Inflammatory macrophage treated with lipopolysaccharide for 4 hours (primary cell): ENCODE measurements at places on chromosomes 6 and 20.

- peak; percentile 59 for DNase-seq
These were observed 8.9 kb downstream of the FAM217B start for GRCh38 chr20:59948828-59949720.

GRCh38 chr20:25296094-25297093 lies 48.5 kb downstream of the PYGB start:
- no peak for DNase-seq

DNA sequence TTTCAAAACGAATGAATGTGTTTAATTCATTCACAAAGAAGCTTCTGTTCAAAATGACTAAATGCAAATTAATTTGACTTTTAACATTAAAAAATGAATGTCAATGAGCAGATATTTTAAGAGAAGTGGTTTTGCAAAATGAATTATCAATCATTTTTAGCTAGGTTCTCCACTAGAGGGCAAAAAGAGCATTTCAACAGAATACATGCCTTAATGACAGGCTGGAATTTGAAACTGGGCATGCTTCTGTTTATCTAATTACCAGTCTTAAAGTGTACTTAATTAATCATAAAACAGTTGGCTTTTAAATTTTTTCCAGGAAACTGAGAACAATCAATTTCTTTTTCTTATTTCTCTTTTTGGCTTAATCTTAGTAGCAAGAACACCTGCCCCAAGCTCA lies 63.8 kb upstream of the TINAG start:
- DNase-seq, result no peak

DNA sequence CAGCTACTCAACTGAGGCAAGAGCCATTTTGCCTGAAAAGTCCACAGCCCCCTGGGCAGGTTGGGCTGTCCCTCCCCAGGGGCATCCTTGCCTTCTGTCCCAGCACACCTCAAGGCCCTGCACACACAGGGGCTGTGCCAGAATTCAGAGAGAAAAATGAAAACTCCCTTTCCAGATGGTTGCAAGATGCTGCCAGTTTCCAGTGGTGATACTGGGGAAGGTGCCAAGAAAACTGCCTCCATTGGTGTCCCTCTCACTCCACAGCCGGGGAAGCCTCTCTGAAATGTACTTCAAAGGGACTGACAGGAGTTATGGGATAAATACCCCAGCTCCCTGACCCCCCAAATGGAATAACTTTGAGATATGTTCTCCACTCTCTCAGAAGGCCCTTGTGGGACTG lies 154.2 kb upstream of the MAFB start:
- no peak for DNase-seq

DNA sequence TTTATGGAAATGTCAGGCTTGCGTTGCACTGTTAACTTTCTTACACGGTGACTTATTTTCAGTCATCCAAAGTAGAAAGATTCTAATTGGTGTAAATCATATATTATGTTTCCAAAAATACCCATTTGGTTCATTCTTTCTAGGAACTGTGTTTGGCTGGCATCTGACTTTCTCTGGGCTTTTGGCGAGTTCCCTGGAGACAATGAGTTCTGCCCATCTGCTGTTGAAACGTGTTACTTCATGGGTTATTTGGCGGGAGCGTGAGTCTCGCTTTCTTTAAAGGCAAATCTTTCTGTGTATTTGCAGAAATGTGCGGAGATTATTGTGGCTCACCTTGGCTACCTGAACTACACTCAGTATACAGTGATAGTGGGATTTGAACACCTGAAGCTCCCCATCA lies 29.5 kb downstream of the TMEM181 start:
- no peak for DNase-seq

DNA sequence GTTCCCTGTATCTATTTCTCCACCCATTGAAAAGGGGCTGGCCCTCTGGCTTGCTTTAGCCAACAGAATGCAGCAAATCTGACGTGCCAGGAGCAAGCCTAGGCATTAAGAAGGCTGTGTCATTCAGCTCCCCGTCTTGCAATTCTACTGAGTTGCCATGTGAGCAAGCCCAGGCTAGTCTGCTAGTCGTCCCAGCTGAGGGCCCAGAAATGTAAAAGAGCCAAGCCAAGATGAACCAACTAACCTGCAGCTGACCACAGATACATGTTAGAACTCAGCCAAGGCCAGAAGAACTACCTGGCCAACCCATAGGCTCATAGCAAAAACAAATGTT lies 30.1 kb downstream of the PREP start:
- no peak for DNase-seq

DNA sequence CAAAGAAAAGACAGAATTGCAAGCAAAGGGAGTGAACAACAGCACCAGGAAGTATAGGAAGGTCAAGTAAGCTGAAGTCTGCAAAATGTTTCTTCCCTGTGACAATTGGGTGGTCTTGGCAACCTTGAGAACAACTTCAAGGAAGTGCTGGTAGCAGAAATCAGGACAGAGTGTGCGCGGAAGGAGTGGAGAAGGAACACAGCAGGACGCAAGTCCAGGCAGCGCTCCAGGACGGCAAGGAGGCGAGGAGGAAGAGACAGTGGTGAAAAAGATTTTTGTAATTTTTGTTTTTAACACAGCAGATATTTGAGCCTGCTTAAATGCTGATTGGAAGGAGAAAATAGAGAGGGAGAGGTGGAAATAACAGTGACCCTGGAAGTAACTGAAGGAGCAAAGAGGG lies 141.7 kb downstream of the F13A1 start:
- DNase-seq, result no peak

DNA sequence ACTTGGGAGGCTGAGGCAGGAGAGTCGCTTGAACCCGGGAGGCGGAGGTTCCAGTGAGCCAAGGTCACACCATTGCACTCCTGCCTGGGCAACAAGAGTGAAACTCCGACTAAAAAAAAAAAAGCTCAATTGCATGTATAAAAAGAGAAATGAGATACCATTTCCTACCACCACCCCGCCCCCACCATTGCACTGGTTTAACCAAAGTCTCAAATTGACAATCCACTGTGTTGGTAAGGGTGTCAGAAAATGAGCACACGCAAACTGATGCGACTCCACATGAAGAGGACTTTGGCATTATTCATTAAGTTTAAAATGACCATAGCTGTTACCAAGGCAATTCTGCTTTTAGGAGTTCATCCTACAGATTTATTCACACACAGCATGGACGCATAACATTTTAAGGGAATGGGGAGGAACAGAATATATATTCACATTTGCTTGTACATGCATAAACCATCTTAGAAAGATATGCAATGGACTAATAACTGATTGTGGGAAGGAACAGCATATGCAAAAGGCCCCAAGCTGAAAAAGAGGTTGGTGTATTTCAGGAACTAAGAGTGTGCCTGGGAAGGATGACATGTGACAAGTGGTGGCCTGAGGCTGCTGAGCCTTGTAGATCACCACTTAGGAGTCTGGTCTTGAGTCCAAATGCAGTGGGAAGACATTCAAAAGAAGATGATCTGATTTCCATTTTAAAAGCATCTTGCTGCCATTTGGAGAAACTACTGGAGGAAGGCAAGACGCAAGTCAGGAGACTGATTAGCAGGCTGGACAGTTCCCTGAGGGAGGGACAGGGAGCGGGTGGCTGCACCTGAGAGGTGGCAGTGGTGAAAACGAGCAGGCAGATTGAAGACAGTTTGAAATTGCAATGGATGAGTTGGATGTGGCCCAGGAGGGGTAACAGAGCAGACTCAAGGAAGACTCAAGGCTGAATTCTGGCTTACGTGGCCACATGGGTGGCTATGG lies 37.2 kb upstream of the PTPN1 start:
- DNase-seq, result peak; percentile 85

- no peak for DNase-seq
These were observed 103.1 kb upstream of the SPACA1 start for GRCh38 chr6:87944541-87944954.

GRCh38 chr20:33023439-33024242 lies 7.8 kb upstream of the BPIFB6 start:
- no peak for DNase-seq

- no peak for DNase-seq
These were observed 484.8 kb downstream of the PREX1 start for GRCh38 chr20:48342822-48343513.

DNA sequence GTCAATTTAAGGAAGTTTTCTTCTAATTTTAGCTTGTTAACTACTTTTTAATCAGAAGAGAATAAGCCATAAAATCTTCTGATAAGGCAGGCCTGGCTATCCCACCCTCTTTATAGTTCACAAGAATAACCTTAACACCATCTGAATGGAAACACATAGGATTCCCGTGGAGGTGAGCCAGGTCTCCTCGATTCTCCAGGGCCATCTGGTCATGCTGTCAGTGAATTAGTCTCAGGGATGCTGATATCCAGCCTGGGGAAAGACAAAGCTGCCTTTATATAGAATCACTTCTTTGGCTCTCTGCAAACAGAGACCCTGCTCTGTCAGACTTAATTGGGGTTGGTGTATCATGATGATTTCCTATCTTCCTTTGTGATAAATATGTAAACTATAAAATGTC lies 30.1 kb upstream of the TAGAP start:
- no peak for DNase-seq

GRCh38 chr20:2473516-2473915 lies 2.9 kb upstream of the SNRPB start:
- DNase-seq, result no peak

- no peak for DNase-seq
These were observed 81.2 kb downstream of the DACT2 start for GRCh38 chr6:168238159-168238909.

- no peak for DNase-seq
These were observed 36.6 kb upstream of the NFATC2 start for GRCh38 chr20:51579137-51579536.

GRCh38 chr20:32909896-32910571 lies 51.3 kb downstream of the EFCAB8 start:
- DNase-seq, result no peak

DNA sequence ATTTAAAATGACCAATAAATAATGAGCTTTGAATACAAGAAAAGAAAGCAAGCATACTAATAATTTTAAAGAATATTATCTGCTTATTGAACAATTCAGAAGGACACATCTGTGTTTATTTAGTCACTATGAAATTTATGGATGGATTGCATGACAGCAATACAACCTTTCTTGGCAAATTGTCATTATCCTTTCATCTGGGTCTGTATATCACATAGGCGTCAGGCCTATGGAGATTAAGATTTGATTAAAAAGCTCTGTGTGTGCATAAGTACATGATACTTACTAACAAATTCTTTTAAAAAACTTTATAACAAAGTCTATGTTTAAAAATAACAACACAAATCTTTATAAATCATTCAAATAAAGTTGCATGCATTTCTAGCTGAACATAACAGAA lies 1394.4 kb downstream of the KHDRBS2 start:
- DNase-seq, result no peak

GRCh38 chr20:57779401-57780003 lies 69.7 kb upstream of the PMEPA1 start:
- no peak for DNase-seq

DNA sequence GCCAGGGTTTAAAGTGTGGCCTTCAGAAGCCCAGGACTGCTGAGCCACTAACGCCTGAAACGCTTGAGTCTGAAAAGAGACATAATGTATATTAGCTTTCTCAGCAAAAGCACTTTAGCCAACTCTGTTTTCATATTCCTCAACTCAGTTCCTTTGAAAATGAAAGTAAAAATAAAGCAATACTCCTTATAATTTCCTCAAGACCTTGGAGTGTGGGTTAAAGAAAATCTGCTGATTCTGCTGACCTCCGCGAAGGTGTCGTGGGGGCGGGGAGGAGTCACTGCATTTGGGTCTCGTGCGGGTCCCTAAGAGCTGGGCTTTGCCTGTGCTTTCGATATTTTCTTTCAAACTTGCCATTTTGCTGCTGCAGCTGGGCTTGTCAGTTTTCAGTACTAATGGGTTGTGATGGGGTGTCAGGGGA lies 142.2 kb upstream of the ARID1B start:
- DNase-seq, result peak; percentile 42

- DNase-seq, result no peak
These were observed at the start of gene STMND1 for GRCh38 chr6:17101422-17102257. STMND1 (plus strand) TSS chr6:17102050; CDS start chr6:17102258, 208 bp downstream.

- no peak for DNase-seq
These were observed 61.5 kb downstream of the GMPR start for GRCh38 chr6:16299861-16300260.

DNA sequence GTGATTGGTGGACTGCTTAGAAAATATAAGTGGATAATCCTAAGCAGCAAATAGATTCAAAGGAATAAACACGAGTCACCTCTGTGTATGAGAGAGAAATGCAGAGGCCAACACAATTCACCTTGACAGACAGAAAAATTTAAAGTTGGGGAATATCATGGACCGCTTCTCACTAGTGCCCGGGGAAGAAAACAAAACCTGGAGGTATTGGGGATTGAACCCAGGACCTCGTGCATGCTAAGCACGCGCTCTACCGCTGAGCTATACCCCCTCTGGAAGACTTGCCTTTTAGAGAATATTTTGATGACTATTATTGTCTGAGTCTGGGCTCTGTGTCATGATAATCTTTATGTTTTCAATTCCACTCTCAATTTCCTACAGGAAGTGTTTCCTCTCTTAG lies 111.9 kb downstream of the TRIM27 start:
- DNase-seq, result no peak

GRCh38 chr6:36120539-36120938 lies 9.8 kb upstream of the MAPK13 start:
- DNase-seq, result peak; percentile 73

DNA sequence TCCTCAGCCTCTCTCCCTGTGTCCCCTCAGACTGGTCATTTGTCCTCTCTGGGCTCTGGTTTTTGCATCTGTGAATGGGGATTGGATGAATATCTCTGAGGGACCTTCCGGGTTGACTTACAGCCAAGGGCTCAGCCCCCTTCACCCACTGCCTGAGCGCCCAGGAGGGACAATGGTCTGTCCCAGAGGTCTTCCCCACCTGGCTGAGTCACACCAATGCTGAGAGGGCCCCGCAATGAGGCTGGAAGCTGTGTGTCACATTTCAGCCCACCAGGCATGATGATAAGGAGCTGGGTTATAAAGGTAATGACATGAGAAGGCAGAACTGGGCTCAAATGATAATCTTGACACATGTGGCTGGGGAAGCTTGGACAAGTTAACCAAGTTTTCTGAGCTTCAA lies 70.5 kb downstream of the TOX2 start:
- no peak for DNase-seq

DNA sequence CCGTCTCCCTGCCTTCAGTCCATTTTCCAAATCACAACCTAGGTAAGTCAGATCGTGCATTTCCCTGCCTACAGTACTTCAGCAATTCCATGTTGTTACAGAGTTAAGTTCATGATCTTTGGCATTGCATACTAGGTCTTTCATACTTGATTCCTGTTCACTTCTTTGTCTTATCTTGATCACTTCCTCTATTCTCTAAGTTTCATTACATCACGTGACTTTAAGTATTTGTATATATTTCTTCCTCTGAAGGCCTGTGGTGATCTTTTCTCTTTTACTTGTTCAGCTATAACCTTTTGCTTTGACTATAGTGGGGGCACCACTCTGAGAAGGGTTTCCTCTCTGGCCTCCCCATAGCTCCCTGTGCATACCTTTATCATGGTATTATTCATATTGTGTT lies 100.2 kb downstream of the TRMT11 start:
- DNase-seq, result no peak

- peak; percentile 68 for DNase-seq
These were observed 6.1 kb upstream of the HSPA1B start for GRCh38 chr6:31821301-31822035.

GRCh38 chr6:166313255-166314070 lies 5.3 kb upstream of the PRR18 start:
- peak; percentile 75 for DNase-seq

- peak; percentile 78 for DNase-seq
These were observed 20.0 kb upstream of the TRIM27 start for GRCh38 chr6:28943557-28944411.

GRCh38 chr6:10429638-10430427 lies 15.0 kb upstream of the TFAP2A start:
- peak; percentile 70 for DNase-seq
